ENCODE measurements at places on chromosomes 6 and 20. TPM values are rescaled to one million over a fixed set of nuclear protein-coding genes. Genes with fewer than 3 reads are reported as not detected.

DNA sequence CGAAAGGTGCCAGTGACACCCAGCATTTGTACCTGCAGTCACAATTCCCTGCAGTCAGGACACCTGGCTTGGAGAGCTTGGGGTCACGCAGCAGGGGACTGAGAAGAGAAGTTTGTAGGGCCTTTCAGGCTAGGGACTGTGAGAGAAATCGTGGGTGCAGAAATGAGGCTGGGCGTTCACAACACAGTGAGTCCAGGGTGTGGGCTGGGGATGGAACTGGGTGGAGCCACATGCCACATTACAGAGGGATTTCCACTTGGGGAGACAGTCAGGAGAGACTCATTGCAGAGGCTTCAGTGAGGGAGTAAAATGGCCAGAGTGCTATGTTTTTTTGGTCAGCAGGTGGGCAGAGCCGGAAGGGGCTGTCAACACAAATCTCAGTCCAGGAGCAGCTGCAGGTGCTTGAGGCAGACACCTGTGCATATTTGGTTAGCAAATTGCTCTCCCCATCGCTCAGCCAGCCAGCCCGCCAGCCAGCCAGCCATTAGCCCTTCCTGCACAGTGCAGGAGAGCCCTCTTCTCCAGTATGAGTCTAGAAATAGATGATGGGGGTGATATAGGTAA lies 7.4 kb downstream of the ITPR3 start:
- no peaks in the 10 kb centered on the region for H3K36me3 ChIP-seq
- H3K27ac ChIP-seq = no peak overlapping the region
- no peak for DNase-seq
- peaks cover 14% of the 10 kb centered on the region for H3K4me1 ChIP-seq
- H3K4me3 ChIP-seq = no peak overlapping the region

DNA sequence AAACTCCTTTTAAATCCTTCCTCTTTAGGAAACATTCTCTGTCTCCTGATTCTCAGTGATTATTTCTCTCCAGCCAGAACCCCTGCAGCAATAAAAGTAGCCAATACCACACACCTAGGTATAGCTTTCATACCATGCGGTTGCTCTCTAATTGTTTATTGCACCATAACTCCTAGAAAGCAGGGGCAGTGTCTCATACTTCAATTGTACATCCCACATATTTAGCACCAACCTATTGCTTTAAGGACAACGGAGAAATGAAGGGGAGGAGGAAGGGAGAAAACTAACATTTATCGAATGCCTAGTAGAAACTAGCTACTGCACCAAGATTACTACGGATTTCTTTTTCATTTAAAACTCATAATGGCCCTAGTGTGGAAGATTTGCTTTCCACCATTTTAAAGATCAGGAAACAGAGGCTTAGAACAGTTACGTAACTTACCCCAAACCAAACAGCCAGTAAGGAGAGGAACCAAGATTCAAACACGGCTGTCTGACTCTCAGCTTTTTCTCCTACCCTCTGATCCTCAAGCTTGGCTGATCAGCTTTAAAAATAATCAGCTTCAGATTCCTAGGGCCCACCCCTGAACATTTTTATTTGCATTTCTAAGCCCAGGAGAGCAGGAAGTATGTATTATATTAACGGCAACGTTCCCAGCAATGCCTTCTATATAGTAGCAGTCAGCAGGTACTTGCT lies 43.4 kb upstream of the ATXN1 start:
- DNase-seq = no peak
- peaks cover 25% of the 10 kb centered on the region for H3K4me1 ChIP-seq
- no peaks in the 10 kb centered on the region for H3K27me3 ChIP-seq
- peak overlapping the region; percentile 97 for H3K27ac ChIP-seq

DNA sequence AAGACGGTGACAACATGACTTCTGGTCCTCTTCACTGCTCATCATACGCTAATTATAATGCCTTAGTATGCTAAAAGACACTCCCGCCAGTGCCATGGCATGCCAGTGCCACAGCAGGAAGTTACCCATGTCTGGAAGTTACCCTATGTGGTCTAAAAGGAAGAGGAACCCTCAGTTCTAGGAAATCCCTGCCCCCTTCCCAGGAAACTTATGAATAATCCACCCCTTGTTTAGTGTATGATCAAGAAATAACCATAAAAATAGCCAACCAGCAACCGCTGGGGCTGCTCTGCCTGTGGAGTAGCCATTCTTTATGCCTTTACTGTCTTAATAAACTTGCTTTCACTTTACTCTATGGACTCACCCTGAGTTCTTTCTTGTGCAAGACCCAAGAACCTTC lies 15.8 kb upstream of the SERPINB9 start:
- H3K36me3 ChIP-seq = no peaks in the 10 kb centered on the region
- H3K27me3 ChIP-seq = peaks cover 4% of the 10 kb centered on the region
- peaks cover 19% of the 10 kb centered on the region for H3K4me1 ChIP-seq

DNA sequence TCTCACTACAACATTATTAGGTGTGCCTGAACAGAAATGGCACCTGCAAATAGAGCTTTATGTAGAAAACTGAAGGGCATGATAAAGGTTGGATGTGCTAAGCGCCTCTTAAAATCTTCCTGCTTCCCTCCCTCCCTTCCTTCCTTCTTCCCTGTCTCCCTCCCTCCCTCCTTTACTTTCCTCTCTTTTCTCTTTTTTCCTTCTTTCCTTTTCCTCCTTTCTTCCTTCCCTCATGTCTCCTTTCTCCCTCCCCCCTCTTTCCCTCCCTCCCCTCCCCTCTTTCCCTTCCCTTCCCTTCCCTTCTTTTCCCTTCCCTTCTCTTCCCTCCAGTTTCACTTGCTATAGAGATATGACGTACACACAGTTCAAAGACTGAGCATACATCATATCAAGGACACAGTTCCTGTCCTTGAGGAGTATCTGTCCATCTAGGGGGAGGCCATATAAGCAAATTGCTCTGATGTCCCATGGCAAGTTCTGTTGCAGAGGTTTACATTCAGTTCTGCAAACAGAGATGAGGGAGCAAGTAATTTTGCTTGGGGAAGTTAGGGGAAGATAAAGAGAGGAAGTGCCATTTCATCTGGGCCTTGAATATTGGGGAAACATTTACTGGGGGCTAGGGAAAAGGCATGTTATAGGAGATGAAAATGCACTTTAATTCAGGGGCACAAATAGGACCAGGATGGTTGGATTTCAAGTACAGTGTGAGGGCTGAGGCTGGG lies 79.0 kb upstream of the EEF1E1 start:
- H3K4me1 ChIP-seq = peaks cover 5% of the 10 kb centered on the region
- no peak overlapping the region for H3K4me3 ChIP-seq
- H3K27ac ChIP-seq = no peak overlapping the region
- H3K27me3 ChIP-seq = peaks cover 3% of the 10 kb centered on the region

HLA-DRA gene
- not detected for total RNA-seq

PAK5 gene
- 6.8 TPM for total RNA-seq

DNA sequence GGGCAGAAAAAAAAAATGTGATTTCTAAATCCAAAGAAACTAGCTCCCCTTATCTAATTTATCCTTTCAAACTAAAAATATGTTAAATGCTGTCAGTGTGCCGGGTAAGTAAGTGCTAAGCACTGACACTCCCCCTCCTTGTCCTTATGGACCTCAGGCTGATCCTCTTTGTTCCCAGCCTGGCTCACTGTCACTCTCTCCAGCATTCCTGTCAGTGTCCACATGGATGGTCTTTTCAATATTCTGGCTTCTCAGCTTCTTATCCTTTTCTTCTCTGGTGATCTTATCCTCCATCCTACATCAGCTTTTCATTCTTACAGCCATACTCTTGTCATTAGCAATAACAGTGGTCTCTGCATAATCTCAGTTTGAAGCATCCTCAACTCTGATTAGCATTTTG lies 55.0 kb downstream of the BCKDHB start:
- H3K36me3 ChIP-seq = no peaks in the 10 kb centered on the region
- H3K27ac ChIP-seq = peak overlapping the region; percentile 2
- no peak overlapping the region for H3K4me3 ChIP-seq
- DNase-seq = no peak
- no peaks in the 10 kb centered on the region for H3K27me3 ChIP-seq

GRCh38 chr6:101226677-101227135 lies 166.8 kb upstream of the GRIK2 start:
- H3K4me3 ChIP-seq = no peak overlapping the region
- H3K4me1 ChIP-seq = peaks cover 5% of the 10 kb centered on the region
- peak; percentile 68 for DNase-seq
- no peaks in the 10 kb centered on the region for H3K36me3 ChIP-seq
- no peak overlapping the region for H3K27ac ChIP-seq

Measured in glutamatergic neuron (in vitro differentiated cells).